ENCODE measurements at places on chromosomes 16 and 17.

DNA sequence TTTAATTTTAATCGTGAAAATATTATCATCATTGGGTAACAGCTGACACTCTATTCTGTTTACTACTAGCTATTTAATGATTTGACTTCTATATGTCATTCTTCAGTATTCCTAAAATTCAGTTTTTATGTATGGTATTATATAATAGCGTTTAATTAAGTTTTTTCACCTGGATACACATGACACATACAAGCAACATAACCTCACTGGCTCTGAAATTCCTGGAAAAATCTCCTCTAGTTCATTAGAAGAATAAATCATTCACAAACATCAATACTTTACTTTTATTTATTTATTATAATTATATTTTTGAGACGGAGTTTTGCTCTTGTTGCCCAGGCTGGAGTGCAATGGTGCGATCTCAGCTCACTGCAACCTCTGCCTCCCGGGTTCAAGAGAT lies 44.0 kb downstream of the AKAP10 start:
- DNase-seq = no peak

DNA sequence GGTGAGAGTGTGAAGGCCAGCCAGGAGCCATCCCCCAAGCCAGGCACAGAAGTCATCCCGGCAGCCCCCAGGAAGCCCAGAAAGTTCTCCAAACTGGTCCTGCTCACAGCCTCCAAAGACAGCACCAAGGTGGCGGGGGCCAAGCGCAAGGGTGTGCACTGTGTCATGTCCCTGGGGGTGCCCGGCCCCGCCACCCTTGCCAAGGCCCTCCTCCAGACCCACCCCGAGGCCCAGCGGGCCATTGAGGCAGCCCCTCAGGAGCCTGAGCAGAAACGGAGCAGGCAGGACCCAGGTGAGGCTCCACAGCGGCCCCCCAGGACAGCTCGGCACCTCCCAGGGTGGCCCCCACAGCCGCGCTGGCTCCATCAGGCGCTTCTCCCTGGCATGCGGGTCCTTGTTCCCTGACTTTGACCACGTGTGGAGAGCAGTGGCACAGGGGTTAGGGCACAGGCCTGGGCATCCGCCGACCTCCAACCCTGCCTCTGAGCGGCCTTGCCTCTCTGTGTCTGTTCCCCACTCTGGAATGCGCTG lies 13.5 kb downstream of the FLYWCH2 start:
- no peak for DNase-seq

- DNase-seq = no peak
These were observed 737 bp downstream of the NUDT16L1 start for GRCh38 chr16:4693956-4694641.

DNA sequence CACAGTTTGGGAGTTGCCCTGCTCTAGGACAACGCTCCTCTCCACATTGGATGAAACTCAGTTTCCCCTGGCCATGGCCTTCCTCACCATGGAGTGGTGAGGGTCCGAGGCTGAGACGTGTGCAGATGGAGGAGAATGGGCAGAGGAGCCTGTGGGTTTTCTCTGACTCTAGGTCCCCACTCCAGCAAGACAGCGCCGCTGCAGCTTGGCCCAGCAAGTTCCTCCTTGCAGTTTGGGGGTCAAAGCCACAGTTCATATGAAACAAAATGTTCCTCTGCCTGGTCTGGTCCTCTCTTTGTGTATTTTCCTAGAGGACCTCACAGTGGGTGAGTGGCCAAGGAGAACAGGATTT lies 2.3 kb downstream of the C16orf54 start:
- DNase-seq = no peak

- DNase-seq = no peak
These were observed 21.1 kb downstream of the ACSM1 start for GRCh38 chr16:20676268-20676825.

DNA sequence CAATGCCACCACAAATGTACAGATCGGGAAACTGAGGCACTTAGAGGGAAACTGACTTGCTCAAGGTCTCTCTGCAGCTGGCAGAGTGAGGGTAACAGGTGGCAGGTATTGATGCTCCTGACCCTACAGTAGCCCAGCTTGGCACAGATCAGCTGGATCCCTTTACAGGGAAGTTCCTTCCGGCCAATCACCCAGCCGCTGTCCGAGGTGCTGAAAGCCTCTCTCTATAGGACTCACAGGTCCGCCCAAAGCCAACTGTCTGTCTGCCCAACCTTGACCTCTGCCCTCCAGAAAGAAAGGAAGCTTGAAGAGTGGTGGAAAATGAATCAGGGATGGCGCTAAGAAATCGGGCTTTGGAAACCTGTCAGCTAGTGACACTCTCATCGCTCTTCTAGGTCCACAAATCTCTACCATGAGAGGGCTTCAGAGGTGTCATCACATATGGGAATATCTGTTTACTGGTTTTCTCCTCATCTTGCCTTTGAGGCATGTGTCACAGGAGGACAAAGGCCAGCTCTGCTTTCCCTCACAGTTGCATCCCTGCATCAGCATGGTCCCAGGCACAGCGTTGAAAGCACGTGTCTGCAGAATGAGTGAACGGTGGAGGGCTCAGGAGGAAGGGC lies 246.2 kb downstream of the KATNIP start:
- no peak for DNase-seq

- no peak for DNase-seq
These were observed 650.4 kb downstream of the WWOX start for GRCh38 chr16:78749745-78750268.

GRCh38 chr17:30170415-30170987 lies 53.9 kb downstream of the NSRP1 start:
- DNase-seq = no peak

- no peak for DNase-seq
These were observed 41.8 kb upstream of the CNTNAP4 start for GRCh38 chr16:76235426-76235825.

- no peak for DNase-seq
These were observed 1.4 kb upstream of the DYNLL2 start for GRCh38 chr17:58081646-58082340.
